ENCODE measurements at places on chromosomes 1 and 21.

DNA sequence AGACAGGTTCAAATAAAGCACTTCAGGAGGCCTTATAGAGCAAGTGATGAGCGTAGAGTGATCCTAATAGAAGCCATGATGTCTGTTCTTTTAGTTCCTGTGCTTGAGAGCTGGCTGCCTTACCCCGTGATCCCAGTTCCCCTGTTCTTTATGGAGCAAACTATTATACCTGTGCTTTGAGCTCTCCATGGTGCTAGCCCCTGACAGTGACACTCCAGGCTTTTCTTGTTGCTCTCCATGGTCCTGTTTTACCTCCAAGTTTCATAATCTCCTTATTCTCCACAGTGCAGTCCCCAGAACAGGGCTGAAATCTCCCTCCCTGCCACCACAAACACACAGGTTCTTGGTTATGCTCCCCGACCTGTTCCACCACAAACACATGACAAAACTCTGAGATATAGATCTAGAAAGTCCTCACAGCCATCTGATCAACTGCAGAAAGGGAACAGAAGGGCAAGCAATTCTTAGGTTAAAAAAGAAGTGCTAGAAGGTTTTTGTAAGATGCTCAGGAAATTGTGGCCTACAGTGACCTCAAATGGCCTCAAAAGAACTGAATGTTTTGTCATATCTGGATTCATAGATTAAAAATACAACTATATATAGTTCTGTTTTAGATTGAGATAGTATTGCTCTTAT lies 6.0 kb downstream of the CADM3 start:
- peak; percentile 60 for DNase-seq

GRCh38 chr1:200478945-200479558 lies 69.2 kb upstream of the ZNF281 start:
- DNase-seq, result no peak

GRCh38 chr1:222794656-222795474 lies 20.0 kb upstream of the DISP1 start:
- DNase-seq, result no peak

DNA sequence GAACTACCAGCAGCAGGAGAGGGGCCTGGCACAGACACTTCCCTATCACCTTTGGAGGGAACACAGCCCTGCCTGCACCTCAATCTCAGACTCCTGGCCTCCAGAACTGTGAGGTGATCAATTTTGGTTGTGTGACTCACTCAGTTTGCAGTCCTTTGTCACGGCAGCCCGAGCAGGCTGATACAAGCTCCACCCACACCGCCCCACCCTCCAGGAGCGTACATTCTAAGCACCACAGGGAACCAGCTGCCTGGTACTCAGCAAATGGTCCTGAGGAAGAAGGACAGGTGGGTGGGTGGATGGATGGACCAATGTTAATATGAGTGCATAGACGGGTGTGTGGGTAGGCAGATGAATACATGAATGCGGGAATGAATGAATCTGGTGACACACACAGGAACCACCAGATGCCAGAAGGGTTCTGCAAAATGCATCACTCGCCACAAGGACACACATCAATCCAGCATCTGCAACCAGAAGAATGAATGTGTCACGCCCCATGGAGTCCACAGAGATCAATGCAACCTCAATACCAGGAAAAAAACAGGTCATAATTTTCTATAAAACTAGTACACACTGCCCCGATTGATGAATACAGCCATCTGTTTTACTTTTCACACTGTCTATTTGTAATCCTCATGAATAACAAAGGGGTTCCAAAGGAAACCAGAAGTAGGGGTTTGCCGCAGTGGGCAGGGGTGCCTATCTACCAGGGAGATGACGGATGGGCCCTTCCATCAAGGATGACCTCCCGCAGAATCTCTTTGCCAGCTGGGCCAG lies 284.5 kb downstream of the NPHP4 start:
- no peak for DNase-seq

DNA sequence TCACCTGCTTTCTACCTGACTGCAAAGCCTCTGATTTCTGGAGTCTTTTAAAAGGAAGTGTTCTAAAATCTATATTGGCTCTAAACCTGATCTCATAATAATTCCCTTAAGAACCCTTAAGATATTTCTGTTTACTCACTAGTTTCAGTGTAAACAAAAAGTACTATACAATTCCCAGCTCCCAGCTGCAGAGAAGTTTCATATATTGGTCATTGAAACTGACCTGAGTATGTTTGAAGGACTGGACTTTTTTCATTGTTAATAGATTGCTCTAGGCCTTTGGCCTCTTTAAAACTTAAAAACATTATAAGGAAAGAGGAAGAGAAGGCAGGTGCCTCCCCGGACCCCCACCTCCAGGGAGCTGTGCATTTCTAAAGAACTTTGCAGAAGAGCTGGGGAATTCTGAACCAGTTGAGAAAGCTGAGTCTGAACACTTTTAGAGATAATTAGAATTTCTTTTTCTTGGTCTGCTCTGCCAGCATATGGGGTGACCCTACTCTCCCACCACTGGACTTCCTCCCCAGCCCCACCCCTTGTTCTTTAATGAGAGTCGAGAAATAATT lies 23.7 kb downstream of the CLIC6 start:
- no peak for DNase-seq

GRCh38 chr1:240000634-240001033 lies 91.0 kb upstream of the FMN2 start:
- peak; percentile 89 for DNase-seq

DNA sequence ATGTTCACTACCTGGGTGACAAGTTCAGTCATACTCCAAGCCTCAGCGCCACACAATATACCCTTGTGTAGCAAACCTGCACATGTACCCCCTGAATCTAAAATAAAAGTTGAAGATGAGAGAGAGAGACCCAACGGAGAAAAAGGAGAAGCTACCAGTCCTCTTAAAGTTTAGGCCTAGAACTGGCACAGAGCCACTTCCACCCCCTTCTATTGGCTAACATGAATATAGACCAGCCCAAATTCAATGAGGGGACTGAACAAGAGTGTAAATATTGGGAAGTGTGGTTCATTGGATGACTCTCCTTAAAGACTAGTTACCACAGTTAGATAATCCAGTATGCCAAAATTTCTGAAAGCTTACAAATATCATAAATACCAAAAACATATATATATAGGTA lies 139.9 kb upstream of the ATP1B1 start:
- no peak for DNase-seq

- DNase-seq, result no peak
Observed at GRCh38 chr1:87393445-87394085, 64.9 kb downstream of the LMO4 start.

DNA sequence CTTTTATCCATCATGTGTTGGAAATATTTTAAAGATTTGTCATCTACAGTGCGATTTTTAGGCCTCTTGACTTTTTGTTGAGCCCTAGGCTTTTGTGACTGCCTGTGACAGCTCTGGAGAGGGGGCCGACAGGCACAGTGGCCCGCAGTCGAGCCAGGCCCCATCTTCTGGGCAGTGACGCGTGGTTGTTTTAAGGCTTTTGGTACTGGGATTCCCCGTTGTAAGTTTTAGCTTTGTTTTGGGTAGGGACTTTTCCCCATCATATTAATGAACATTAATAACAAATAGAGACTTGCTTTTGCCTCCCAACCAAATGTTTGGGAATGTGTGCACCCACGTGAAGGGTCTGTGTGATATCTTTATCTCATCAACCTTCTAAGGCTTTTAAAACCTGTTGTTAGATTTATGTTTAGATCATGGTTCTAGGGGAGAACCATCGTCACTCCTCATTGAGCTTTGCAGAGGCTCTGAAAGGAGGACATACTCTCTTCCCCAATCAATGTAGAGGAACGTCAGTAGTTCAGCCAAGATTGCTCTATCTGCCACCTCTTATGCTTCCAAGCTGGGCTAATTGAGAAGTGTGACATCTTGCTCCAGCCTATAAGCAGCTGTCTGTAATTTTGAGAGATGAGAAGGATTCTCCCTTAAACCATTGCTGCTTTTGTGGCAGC lies 34.6 kb downstream of the MAPKAPK2 start:
- no peak for DNase-seq

DNA sequence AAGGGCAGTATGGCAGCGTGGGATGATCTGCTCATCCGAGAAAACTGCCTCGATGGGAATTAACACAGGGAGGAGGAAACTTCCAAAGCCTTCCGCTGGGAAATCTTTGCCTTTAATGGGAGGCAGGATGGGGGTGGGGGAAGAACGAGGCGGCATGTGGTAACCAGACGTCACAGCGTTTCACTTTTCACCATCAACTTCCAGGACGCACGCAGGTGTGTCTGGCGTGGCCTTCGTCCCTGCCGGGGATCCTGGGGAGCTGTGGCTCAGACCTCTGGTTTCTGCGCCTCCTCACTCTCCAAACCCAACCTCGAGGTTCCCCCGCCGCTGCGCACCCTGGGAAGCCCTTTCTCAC lies 282 bp downstream of the RSPH1 start:
- no peak for DNase-seq

- no peak for DNase-seq
Observed at GRCh38 chr1:40956407-40956806, 23.1 kb upstream of the CTPS1 start.

GRCh38 chr1:32047701-32048100 lies 25.0 kb upstream of the TMEM39B start:
- peak; percentile 23 for DNase-seq

DNA sequence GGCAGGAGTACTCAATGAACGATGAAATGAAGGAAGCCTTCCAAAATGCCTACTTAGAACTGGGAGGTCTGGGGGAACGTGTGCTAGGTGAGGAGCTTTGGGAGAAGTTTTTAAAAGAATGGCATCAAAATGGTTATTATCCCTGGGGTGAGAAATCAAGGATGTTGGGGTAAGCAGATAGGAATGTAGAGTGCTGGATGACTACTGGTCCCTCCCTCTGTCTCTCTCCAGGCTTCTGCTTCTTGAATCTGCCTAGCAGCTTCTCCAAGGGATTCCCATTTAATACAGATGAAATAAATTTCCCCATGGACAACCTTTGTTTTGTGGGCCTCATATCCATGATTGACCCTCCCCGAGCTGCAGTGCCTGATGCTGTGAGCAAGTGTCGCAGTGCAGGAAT lies 19.0 kb upstream of the CASQ1 start:
- DNase-seq, result peak; percentile 65

GRCh38 chr1:53598966-53599365 lies 139.8 kb downstream of the DMRTB1 start:
- no peak for DNase-seq
